Panc1 (cell line): ENCODE measurements at places on chromosomes 5 and 9. TPM values are rescaled to one million over a fixed set of nuclear protein-coding genes. Genes with fewer than 3 reads are reported as not detected.

The PCDHAC2 gene
- 8.8 TPM for total RNA-seq

The RFX3 gene
- total RNA-seq, result 5.7 TPM

The ZBED3 gene
- total RNA-seq, result 6.8 TPM

The PFN3 gene
- total RNA-seq, result not detected

The MLANA gene
- total RNA-seq, result not detected

The FRMD3 gene
- 14.5 TPM for total RNA-seq

The SLC24A2 gene
- not detected for total RNA-seq
